ENCODE measurements at places on chromosomes 3 and 15.

GRCh38 chr15:61644550-61644949 lies 415.4 kb upstream of the RORA start:
- no peak for DNase-seq

DNA sequence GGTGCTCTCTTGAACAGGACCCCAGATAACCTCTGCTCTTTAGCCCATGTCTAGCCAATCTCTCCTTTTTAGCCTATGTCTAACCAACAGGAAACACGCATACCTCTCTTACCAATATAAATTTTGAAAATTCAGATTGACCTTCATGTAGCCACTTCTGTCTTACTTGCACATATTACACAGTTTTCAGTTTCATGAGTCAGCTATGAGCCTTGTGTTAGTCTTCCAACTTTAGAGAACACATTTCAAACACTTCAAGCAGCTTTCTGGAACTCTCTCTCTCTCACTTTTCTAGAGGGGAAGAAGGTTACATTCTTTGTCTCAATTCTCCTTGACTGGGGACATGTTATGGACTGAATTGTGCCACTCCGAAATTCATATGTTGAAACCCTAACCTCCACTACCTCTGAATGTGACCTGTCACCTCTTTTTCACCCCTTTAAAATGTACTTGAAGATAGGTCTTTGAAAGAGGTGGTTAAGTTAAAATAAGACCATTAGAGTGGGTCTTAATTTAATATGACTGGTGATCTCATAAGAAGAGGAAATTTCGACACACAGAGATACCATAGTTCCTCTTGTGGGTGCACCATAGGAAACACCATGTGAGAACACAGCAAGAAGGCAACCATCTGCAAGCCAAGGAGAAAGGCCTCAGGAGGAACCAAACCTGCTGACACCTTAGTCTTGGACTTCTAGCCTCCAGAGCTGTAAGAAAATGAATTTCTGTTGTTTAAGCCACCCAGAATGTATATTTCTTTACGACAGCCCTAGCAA lies 480.3 kb upstream of the ALCAM start:
- peak; percentile 46 for DNase-seq

- DNase-seq, result no peak
Observed at GRCh38 chr3:150680562-150680961, 23.2 kb downstream of the ERICH6 start.

DNA sequence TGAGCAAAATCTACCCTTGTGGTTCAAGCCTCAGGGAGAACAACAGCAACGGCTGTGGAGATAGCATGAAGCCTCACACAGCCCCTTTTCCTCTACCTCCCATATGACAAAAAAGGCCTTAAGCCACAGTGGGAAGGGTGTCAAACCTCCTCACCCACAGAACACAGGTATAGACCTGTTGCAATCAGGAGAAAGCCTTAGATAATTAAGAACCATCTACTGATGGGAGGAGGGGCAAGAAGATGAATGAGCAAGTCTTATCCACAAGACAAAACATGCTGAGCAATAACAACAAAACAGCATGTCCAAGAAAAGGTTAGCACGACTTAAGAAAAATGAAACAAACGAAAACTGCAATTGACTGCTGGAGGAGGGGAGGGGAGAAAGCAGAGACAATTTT lies 272.9 kb upstream of the BCHE start:
- DNase-seq, result no peak

GRCh38 chr15:101615986-101616848 lies 36.0 kb downstream of the TM2D3 start:
- DNase-seq, result no peak

GRCh38 chr15:22259881-22260421 lies 179.6 kb downstream of the OR4M2 start:
- DNase-seq, result no peak

DNA sequence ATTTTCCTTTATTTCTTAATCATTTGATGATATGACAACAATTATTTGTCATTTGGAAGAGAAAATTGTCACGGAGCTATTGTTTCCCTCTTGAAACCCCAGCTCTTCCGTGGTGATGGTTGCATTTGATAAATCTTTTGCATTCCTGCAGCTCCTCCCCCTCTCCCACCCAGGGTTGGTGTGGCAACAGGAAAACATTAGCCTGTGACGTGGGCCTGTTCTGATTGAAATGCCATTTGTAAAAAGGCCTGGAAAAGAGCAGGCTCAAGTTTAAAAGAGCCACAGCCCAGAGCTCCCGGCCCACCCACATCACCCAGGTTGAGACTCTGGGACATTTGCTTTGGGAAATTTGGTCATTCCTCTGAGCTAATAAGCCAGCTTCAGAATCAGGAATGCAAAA lies 282.5 kb downstream of the RPLP1 start:
- DNase-seq, result no peak

DNA sequence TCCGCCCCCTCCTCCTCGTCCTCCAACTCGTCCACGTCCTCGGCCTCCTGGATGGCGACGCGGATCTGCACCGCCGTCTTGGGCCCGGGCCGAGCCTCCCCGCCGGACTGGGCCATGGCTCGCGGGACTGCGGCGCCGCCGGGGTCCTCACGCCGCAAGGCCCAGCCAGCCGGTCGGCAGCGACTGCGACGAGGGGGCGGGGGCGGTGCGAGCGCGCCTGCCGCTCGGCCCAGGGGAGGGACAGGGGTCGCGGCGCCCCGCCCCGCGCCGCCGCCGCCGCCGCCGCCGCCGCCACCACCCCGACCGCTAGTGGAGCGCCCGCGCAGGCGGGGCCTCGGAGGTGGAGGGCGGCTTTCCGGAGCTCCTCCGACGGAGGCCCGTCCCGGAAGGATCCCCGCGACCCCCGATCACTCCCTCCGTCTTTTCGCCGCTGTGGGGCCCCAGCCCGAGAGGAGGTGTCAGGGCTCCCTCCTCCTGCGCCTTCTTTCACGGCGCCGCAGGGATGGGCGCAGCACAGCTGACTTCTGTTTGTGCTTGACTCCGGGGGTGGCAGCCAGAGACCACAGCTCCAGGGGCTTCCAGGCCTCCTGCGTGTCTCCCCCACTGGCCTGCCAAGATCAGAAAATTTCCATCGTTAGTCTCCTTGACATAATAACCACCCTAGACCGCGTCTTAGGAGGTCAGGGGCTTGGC lies at the start of gene LARP6:
Gene LARP6 (minus strand): TSS at position 185 of the 693 bp plus-strand sequence. CDS start 69 bp downstream, at position 116.
- DNase-seq, result no peak

- no peak for DNase-seq
Observed at GRCh38 chr15:60374628-60375081, 23.1 kb downstream of the ANXA2 start.

DNA sequence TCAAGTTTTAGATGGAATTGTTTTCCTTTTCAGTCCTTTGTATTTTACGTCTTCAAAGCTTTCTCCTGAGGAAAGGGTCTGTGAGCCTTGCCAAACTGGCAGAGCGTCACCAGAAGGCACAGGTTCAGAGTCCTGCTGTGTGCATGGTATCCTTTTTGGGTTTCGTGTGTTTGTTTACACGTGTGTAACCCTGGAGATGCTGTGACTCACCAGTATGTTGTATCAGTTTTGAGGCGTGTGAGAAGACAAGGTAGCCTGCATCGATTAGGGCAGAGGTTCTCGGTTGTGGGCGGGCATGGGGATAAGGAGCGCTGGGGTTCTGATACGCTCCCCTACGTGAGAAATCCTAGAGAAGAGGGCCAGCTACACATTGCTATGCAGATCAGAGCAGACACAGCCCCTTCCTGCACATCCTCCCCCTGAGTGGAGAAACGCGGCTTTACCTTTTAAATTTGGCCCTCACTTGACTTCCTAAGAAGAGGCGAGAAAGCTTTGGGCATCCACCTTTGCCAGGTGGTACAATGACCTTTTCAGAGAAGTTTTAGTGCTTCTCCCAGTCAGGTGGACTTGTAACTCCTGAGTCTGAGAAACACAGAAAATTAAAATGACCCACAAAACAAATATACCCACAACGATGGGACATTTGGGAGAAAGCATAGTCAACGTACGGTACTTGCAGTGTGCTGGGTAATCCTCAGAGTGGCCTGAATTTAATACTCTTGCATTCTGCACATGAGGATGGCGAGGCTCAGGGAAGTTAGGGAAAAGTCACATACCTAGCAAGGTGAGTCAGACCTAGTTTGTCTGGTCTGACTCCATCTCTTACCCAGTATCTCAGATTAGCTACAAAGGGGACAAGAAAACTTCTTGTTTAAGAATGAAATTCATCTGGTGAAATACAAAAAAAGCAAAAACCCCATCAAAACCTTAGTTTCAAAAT lies 38.1 kb downstream of the TRAK1 start:
- DNase-seq, result no peak

GRCh38 chr15:82802497-82802896 lies 3.4 kb downstream of the FSD2 start:
- DNase-seq, result no peak

- DNase-seq, result no peak
Observed at GRCh38 chr3:62833538-62833937, 41.7 kb downstream of the CADPS start.

DNA sequence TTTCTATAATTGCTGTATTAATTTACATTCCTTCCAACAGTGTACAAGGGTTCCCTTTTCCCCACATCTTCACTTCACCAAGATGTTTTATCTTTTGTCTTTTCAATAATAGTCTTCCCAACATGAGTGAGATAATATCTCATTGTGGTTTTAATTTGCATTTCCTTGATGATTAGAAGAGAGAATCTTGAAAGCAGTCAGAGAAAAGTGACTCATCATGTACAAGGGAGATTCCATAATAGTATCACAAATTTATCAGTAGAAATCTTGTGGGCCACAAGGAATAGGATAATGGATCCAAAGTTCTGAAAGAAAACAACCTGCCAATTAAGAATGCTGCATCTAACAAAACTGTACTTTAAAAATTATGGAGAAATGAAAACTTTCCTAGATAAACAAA lies 189.3 kb downstream of the NECTIN3 start:
- no peak for DNase-seq

GRCh38 chr3:16147220-16147994 lies 27.1 kb upstream of the GALNT15 start:
- DNase-seq, result no peak

DNA sequence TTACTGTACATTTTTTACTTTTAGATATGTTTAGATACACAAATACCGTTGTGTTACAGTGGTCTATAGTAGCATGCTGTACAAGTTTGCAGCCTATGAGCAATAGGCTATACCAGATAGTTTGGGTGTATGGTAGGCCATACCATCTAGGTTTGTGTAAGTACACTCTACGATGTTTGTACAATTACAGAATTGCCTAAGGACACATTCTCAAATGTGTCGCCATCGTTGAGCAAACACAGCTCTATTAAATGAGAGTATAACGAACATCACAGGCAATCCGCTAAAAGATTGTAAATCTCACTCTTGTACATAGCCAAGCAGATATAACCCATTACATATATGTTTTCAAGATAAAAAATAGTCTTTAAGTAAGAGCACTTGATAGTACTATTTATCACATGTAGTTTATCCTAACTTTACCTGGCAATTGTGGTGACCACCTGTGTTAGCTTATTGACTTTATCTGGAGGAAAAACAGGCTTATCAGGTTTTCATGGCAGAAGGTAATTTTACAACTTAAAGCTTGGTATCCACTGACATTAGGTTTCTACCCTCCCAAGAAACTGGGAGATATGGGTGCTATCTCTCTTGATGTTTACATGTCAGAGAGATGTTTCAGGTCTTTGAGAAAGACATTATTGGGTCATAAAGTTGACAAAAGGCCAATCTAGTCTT lies 898.7 kb downstream of the NSUN3 start:
- DNase-seq, result no peak

DNA sequence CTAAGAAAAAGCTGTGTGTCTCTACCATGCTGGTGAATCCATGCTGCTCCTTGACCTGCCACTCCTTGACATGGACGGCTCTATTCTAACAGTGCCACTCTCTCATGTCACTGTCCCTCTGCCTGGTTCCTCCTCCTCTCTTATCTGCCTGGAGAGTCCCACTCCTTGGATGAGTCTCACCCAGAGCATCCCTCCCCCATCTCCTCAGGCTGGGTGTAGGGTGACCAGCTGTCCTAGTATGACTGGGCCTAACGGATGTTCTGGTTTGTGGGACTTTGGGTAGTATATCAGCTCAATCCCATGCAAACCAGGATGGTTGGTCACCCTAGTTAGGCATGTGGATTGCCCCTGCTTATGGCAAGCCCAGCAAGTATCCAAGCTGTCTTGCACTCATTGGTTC lies 54.3 kb downstream of the LIPC start:
- DNase-seq, result no peak

DNA sequence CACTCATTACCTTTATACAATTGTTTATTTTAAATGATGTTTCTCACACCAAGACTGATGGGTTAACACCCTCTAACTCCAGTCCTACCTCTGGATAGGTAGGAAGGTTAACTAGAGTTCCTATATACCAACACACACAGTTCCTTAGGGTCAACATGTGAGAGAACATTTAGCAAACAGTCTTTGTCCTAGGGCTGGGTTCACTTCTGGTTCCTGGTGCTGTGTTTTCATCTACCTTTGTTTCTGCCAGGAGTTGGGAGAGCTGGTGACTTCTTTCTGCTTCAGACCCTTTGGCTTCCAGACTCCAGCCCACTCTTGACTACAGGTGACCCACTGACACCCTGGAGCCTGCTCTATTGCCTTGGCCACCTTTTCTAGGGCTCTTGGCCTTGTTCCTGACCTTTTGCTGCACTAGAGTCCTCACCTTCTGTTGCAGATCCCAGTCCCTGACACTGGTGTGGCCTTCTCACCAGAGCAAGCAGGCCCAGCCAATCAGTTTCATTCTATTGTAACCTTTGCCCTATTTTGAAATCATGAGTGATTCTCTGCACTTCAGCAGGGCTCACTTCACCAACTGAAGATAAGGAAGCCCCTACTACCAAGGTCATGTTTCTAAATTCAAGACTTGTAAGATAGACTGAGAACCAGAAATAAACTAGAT lies 50.0 kb upstream of the SECISBP2L start:
- DNase-seq, result no peak

DNA sequence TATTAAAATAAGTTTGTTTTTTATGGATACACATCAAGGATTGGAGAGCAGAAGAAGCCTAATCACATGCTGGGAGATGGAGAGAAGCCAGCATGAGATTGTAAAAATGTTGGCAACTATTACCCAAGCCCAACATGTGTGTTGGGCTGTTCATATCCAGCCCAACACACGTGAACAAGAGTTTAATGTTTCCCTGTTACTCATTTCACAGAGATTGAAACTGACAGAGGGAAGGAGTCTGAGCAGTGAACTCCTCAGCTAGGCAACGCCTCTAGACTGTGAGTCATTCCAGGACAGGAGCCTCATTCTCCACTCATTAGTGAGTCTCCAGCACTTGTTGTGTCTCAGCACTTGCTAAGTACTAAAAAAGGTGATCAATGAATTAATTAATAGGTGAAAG lies 43.2 kb upstream of the CMSS1 start:
- DNase-seq, result no peak

- DNase-seq, result no peak
Observed at GRCh38 chr3:43287500-43287873, 1.1 kb downstream of the SNRK start.

GRCh38 chr15:67080900-67081431 lies 15.6 kb downstream of the SMAD3 start:
- DNase-seq, result peak; percentile 97

GRCh38 chr3:194103983-194104751 lies 31.8 kb upstream of the HES1 start:
- DNase-seq, result peak; percentile 46

GRCh38 chr3:61409638-61410037 lies 151.7 kb upstream of the PTPRG start:
- DNase-seq, result no peak

GRCh38 chr3:98612996-98613517 lies 19.6 kb upstream of the CPOX start:
- DNase-seq, result peak; percentile 48

All from inflammatory macrophage treated with lipopolysaccharide for 4 hours (primary cell).